ENCODE measurements at places on chromosomes 12 and 14. TPM values are rescaled to one million over a fixed set of nuclear protein-coding genes. Genes with fewer than 3 reads are reported as not detected.

Gene ITGB7
- total RNA-seq = 770 TPM

Gene SLC25A21
- not detected for total RNA-seq

Gene MANSC4
- not detected for total RNA-seq

Gene RDH12
- not detected for total RNA-seq

Gene FGD6
- 0.57 TPM for total RNA-seq

Gene HPD
- not detected for total RNA-seq

Gene POTEM
- not detected for total RNA-seq

Gene APOLD1
- total RNA-seq = 7.9 TPM

Gene LUM
- total RNA-seq = not detected

Gene RNASE7
- not detected for total RNA-seq

Gene KRT80
- total RNA-seq = not detected

Gene MYBPC1
- total RNA-seq = not detected

Gene CLEC1B
- total RNA-seq = not detected

Gene CKB
- 4.8 TPM for total RNA-seq

Gene NYNRIN
- total RNA-seq = 0.14 TPM

Gene ZNF641
- 14.2 TPM for total RNA-seq

Gene RNFT2
- 9.0 TPM for total RNA-seq

Gene ATXN7L3B
- total RNA-seq = 22.5 TPM

Gene M6PR
- 215 TPM for total RNA-seq

Gene LRRC10
- total RNA-seq = not detected

Gene PTMS
- 95.4 TPM for total RNA-seq

Gene CLEC2D
- 269 TPM for total RNA-seq

Gene PTPN6
- 255 TPM for total RNA-seq

Gene OR4K2
- not detected for total RNA-seq

Gene PTGDR
- total RNA-seq = 0.66 TPM

All from T-helper 2 cell treated with Interferon-gamma antibody and Interleukin-4, amounts not matched to agents 100 ng/mL and 5 ng/mL, for 36 hours (primary cell).